ENCODE measurements at places on chromosomes 3 and 15.

DNA sequence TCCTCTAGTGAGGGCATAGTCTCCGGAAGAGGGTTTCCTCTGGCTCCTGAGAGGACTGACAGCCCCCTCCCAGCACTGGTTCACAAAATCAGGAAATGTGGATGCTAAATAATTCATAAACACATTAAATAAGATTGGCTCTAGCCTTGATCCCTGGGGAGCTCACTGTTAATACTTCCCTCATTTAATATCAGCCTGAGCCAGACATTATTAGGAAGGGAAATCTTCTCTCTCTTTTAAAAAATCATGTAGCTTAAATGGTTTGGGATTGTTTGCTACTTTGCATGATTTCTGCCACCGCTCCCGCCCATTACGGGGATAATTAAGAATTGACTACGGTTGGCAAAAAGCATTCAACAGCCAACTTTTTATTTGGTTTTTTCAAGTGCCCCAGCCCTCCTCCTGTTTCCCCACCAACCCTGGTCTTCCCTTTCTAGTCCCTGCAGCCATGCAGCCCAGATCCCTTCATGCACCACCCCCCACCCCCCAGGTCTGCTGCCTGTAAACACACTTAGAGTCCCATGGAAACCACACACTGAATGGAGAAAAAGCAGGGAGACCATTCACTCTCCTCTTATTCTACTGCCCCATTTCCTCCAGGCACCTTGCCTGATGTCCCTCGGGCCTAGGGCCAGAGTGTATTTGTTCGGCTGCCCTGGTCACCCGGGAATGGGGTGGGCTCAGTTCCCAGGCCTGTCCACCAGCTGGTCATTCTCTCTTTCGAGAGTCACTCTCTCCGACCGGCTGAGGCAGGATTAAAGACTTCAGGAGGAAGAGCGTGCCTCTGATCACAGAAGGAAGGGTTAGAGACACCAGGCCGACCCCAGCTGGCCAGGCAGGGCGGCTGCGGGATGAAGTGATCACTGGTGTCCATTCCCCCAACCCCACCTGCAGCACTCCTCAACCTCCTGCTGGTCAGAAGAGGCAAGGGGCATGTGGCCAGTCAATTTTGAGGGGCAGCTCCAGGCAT lies 45.1 kb downstream of the SEMA5B start:
- DNase-seq, result no peak

- no peak for DNase-seq
Measured at GRCh38 chr3:103968131-103968530, 1398.6 kb upstream of the ALCAM start.

- DNase-seq, result no peak
Measured at GRCh38 chr15:96888764-96889163, 558.3 kb downstream of the NR2F2 start.

DNA sequence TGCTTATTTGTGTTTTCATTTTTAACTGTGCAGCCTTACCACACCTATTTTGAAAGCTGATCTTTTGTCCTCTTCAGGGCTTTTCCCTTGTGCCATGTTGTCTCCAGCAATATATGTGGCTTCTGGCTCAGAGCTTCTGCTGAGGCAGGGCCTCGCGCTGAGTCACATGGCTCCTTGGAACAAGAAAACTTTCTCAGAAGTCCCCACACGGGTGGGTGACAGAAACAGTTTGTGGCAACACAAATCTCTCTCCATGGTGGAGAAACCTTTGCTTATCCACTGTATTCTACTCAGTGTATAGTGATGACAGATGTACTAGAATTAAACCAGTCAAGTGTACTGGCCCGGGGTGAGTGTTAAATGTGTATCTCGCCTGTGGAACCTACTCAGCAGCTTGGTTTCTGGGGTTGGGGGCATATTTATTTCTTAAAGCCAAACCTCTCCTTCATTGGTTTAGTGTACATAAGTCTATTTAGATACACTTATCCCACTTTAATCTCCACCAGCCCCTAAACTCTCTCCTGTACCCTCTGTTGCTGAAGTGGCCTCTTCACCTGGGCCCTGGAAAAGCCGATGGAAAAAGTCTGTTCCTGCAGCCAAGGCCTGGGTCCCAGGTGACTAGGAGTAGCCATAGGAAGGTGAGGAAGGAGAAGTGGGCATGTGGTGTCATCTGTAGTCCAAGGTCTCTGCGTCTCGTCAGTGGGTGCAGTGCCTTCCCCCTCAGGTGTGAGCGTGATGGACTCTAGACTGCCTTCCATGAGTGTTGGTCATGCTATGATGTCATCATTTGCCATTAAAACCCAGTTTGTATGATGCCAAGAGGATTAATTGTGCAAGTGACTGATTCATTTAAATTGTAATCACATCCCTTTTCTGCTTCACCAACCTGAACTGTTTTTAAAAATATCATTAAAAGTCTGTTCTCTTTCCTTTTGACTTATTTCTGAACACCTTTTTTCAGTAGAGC lies 3.2 kb upstream of the FBXL22 start:
- no peak for DNase-seq

DNA sequence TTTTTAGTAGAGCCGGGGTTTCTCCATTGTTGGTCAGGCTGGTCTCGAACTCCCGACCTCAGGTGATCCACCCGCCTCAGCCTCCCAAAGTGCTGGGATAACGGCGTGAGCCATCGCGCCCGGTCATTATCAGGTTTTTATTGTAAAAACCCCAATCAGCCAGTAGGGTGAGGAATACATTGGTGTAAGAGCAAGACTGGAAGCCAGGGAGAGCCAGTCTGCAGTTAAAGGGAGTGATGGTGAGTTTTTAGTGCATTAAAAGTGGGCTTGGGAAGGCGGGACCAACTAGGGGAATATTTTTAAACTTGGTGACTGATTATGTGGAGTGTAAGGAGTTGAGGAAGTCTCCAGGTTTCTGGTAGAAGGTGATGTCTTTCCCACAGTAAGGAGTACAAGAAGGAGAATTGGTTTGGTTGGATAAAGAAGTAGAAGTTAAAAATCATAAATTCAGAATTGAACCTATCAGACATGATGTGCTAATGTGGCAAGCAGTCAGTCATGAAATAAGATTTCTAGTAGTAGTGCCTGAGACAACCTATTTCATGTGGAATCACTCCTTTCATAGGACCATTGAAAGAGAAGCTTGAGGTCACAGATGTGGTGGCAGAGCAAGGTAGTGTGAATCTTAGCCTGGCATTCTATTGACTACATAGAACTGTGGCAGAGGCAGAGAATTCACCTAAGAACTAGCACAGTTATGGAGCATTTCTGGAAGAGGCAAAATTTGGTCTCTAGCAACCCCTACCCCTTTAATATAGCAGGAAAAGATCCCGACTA lies 2.4 kb upstream of the DCBLD2 start:
- no peak for DNase-seq

GRCh38 chr15:52030010-52030409 lies 11.0 kb downstream of the MAPK6 start:
- no peak for DNase-seq

DNA sequence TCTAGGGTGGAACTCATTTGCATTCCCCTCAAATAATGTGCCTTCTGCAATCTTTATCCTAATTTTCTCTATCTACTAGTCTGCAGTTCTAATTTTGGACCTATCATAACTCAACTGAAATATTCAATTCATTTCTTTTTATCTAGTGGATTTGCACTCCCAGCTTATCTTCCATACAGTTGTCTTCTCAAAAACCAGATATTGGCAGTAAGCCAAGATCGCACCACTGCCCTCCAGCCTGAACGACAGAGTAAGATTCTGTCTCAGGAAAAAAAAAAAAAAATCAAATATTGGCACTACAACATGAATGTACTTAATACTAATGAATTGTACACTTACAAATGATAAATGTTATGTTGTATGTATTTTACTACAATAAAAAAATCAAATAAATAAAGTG lies 18.0 kb upstream of the CHMP2B start:
- no peak for DNase-seq

GRCh38 chr3:36663666-36664291 lies 100.6 kb downstream of the DCLK3 start:
- no peak for DNase-seq

DNA sequence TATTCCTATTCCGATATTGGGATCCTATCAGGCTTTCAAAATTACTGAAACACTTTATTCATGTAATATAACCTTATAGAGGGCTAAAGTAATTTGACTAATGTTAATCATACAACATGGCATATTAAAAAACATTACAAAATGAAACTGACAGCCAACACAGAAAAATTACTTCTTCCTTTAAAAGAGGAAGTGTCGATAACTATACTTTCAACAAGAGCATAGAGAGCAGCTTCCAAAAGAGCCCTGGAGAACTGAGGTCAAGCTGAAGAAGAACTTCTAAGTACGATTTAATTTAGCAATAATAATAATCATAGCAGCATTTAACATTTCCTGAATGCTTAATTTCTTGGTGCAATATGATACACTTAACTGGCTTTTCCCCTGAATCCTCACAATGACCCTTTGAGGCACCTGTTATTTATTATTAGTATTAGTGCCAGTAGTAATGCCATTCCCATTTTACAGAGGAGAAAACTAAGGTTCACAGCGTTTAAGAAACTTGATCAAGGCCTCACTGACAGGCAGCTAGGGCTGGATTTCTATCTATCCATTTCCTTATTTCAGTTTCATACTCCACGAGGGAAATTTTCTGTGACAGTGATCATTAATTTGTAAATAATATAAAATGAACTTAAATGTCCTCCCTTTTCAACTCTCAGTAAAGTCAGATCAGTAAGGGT lies 181.6 kb downstream of the CFAP20DC start:
- DNase-seq, result no peak

DNA sequence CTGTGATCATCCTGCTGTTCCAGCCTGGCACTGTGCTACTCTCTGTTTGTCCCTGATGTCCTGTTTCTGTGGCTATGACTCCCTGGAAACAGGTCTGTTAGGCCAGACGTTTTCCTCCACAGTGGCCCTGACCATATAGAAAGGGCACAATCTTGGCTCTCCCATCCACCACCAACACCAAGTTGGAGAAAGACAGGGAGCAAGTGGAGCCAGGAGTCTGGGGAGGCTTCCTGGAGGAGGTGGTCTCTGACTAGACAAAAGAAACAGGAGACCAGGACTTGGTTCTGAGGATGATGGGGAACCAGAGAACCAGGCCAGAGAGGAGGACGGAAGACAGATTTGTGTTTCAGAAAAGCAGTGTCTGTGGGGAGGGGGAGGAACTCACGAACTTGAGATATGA lies 49.2 kb upstream of the SMAD6 start:
- DNase-seq, result no peak

GRCh38 chr15:68337826-68338225 lies 60.3 kb downstream of the FEM1B start:
- no peak for DNase-seq

DNA sequence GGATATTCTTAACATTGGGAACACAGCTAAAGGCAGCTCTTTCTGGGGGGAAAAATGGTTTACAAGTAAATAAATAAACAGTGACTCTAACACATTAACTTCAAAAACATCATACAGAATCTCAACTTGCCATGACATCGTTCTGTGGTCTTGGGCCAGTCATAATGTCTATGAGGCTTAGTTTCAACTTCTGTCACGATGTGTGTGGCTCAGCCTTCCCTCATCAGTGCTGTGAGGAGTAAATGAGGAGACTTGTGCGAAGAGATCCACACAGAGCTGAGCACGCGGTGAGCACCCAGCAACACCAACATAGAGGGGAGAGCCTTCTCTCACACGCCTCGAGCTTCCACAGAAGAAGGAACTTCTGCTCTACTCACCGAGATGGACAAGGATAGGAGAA lies 49.0 kb downstream of the DZIP1L start:
- no peak for DNase-seq

- no peak for DNase-seq
Measured at GRCh38 chr3:169394316-169394715, 269.2 kb downstream of the MECOM start.

GRCh38 chr3:197798863-197799262 lies 7.8 kb downstream of the LRCH3 start:
- DNase-seq, result no peak

DNA sequence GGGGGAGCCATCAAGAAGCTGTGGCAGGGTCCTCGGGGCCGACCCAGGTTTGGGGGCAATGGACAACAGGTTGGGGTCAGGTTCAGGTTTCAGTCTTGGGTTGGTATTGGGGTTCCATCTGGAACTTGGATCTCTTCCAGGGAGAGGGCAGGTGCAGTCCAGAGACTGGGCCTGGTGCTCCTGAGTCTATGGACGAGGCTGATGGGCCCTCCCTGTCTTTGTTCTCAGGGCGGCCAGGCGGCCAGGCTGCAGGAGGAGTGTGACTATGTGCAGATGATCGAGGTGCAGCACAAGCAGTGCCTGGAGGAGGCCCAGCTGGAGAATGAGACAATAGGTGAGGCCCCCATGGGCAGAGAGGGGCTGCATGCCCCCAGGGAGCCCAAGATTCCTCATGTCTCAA lies 11.1 kb downstream of the VIPR1 start:
- DNase-seq, result no peak

DNA sequence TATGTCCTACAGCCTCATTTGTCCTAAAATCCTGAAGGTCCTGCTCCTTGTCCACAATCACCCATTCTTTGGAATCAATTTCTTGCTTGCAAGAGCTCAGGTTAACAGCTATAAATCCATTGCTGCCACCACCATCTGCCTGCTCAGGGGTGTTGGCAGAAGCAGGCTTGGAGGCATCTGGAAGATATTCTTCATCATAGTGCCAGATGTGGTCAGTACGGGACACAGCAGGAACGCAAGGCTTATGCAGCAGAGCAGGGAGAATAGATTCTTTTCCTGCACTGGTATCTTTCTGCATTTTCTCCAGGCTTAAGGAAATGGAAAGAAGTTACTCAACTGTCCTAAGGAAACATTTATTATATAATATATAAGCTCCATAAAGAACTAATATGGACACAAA lies 38.5 kb upstream of the CDAN1 start:
- no peak for DNase-seq

DNA sequence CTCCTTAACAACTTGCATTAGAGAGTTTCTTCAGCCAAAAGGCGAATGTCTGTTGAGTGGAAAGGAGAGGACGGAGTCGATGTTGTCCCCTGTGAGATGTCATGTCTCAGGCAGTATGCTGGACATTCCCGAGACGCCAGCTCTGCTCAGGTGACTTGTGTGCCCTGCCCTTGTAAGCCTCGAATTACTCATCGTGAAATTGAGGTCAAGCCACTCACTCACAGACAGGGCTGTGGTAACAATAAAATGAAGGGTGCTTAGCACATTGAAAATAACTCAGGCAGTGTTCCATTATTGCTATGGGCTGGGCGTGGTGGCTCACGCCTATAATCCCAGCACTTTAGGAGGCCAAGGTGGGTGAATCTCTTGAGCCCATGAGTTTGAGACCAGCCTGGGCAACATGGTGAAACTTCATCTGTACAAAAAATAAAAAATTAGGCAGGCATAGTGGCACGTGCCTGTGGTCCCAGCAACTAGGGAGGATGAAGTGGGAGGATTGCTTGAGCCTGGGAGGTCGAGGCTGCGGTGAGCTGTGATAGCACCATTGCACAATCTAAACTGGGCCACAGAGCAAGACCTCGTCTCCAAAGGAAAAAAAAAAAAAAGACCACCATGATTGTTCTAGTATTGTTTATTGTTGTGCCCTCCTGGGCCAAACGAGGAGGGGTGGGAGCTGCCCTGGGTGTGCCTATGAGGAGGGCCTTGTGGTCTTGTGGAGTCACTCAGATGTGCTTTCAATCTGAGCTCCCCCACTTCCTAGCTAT lies 214.4 kb downstream of the THSD4 start:
- DNase-seq, result no peak

- no peak for DNase-seq
Measured at GRCh38 chr15:75532413-75533250, 46.5 kb downstream of the PTPN9 start.

- DNase-seq, result no peak
Measured at GRCh38 chr15:34608517-34608916, 25.1 kb upstream of the GOLGA8B start.

- no peak for DNase-seq
Measured at GRCh38 chr3:20028905-20029331, 11.3 kb upstream of the KAT2B start.

GRCh38 chr3:172061724-172062184 lies 22.4 kb downstream of the FNDC3B start:
- DNase-seq, result peak; percentile 80

All from SIG-M5 (cell line).